Small intestine (tissue), 16 donors: ENCODE measurements at places on chromosomes 2 and 18. TPM values are rescaled to one million over a fixed set of nuclear protein-coding genes. Genes with fewer than 3 reads are reported as not detected.
A peak's percentile ranks its signal among the peaks of the same experiment; 100 is the strongest.

The SALL3 gene
- polyA plus RNA-seq, result under 0.01 TPM

The EPB41L5 gene
- polyA plus RNA-seq, result 34.6 TPM

DNA sequence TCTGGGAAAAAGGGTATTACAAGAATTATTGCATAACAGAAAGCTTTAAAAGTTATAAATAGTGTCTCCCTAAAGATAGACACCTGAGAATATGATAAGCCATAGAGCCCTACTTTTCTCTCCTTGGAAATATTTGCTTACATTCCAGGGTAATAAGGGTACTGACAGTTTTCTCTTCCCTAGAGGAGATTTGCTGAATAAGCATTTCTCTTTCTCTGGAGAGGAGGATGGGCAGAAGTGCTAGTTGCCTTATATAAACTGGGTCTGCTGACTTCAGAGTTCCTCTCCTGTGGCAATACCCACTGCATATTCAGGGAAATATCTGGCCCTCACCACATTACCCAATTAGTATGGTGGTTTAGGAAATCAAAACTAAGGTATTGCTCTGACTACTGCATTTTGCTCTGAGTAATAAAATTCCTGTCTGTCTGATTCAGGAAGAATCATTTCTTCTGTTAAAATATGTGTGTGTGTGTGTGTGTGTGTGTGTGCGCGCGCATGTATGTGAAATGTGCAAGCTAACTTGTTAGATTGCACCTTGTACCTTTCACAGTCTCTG, 1391.3 kb downstream of the DSC3 start:
- no peak for DNase-seq
- H3K27me3 ChIP-seq, result no peaks in the 10 kb centered on the region
- no peak overlapping the region for H3K27ac ChIP-seq
- H3K4me3 ChIP-seq, result no peak overlapping the region

GRCh38 chr2:65831509-65831908, 399.1 kb upstream of the SPRED2 start:
- no peaks in the 10 kb centered on the region for H3K36me3 ChIP-seq
- no peaks in the 10 kb centered on the region for H3K4me1 ChIP-seq
- H3K27me3 ChIP-seq, result no peaks in the 10 kb centered on the region
- H3K27ac ChIP-seq, result no peak overlapping the region

DNA sequence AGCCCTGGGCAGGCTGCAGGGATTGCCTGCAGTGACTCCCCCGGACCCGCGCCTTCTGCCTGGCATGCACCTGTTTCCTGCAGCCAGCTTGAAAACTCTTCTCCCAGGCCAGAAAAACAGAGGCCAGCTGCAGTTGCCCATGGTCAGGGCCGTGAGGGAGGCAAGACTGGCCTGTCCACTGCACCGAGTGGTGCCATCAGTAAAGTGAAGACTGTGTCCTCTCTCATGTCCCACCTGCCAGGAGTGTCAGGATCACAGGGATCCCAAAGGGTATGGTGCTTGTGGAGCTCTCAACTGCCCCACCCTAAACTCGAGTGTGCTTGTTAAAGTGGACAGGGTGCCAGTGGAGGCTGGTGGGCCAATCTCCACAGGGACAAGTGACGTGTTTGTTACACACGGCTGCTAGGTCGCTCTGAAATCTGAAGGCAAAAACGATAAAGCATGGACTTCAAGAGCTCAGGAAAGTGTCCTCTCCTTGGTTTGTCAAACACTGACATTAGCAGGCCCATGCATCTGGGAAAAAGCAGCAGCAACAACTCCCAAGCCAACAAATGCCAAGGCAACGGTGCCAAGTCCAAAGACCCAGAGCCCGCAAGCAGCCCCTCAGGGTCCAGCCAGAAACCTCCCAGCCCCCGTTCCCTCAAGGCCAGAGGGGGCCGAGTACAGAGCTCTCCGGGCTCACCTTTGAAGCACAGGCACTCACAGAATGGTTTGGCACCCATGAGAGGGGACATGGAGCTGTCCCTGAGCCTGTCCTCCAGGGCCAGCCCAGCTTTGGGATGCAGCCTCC, 213.2 kb downstream of the HDAC4 start:
- peaks cover 4% of the 10 kb centered on the region for H3K36me3 ChIP-seq
- H3K4me1 ChIP-seq, result no peaks in the 10 kb centered on the region
- no peak for DNase-seq
- H3K4me3 ChIP-seq, result no peak overlapping the region
- H3K27ac ChIP-seq, result no peak overlapping the region

DNA sequence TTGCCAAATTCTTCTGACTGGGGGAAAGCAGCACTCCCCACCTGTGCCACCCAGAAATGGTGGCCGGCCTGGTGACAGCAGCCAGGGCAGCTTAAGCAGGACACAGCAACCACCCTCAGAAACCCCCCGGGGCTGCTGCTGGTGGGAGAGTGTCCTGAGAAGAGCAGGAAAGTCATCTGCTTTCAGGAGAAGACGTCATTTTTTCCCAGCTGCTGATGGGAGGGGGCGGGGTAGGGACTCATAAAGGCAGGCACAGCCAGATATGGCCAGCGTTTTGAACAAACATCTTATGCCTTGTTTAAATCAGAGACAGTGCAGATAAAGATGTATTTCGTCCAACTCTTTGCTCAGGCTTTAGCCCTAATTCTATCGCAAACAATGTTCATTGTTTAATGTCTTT, 139.5 kb downstream of the LRRC30 start:
- DNase-seq, result no peak
- H3K27ac ChIP-seq, result peak overlapping the region; percentile 73
- no peaks in the 10 kb centered on the region for H3K27me3 ChIP-seq
- no peak overlapping the region for H3K4me3 ChIP-seq
- no peaks in the 10 kb centered on the region for H3K36me3 ChIP-seq

DNA sequence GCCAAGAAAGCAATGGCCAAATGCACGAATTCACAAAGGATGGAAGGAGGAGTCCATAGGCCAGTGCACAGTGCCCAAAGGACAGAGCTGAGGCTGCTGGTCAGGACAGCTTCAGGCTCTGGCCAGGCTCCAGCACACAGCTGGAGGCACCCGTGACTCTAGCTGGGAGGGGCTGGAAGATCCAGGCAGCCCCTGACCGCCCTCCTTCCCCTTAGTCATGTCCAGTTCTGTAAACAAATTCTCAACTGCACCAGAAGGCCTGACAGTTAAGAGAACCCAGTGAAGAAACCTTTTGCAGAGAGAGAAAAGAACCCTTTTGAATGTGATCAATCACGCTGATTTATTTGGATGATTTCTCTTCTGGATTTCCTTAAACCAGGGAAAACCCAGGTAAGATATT, 7.7 kb upstream of the YWHAQ start:
- peak overlapping the region; percentile 24 for H3K27ac ChIP-seq
- peaks cover 3% of the 10 kb centered on the region for H3K4me1 ChIP-seq
- no peak overlapping the region for H3K4me3 ChIP-seq
- no peaks in the 10 kb centered on the region for H3K27me3 ChIP-seq
- peak; percentile 44 for DNase-seq

DNA sequence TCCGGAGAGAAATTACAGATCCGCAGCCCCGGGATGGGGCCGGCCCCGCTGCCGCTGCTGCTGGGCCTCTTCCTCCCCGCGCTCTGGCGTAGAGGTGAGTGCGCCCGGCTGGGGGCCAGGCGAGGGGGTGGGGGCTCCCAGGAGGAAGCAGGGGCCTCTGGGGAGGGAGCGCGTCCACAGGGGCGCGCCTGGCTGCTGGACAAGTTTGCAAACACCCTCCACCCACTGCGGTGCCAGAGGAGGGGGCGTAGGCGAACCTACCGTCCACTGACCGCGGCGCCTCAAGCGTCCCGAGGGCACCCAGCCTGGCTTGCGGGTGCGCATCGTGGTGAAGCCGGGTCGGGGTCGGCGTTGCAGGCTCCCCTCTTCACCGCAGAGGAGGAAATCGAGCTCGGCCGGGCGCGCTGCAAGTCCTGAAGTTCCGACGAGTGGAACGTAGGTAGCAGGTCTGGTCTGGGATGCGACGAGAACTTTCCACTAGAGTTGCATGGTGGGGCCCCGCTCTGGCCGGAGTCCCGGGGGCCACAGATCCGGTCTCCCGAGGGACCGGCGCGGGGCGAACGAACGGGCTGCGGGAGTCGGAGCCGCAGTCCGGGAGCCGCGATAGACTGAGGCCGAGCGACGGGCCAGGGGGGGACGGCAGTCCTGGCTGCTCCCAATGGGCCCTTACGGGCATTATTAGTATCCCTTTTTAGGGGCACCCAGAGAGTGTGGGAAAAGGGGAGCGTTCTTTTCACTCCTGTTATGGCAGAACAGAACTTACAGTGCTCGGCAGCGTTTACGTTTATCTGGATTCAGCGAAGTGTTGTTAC, 502 bp downstream of the MERTK start:
- no peaks in the 10 kb centered on the region for H3K27me3 ChIP-seq
- DNase-seq, result peak; percentile 30
- peaks cover 13% of the 10 kb centered on the region for H3K4me1 ChIP-seq
- H3K4me3 ChIP-seq, result peak overlapping the region; percentile 61

DNA sequence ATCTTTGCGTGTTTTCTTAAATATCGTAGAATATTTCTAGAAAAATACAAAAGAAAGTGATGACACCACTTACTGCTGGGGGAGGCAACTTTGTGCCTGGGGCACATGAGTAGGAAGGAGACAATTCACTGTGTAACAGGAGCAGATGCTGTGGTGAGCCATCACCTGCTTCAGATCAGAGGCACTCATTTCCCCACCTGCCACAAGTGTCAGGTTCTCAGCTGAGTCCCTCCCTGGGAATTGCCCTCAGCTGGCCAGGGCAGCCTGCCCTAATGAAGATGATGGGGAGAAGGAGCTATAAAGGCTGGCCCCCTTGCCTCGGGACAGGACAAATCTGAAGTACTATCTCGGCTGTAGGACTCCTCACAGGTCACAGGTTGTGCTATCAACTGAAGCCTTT, 322.8 kb downstream of the STK39 start:
- no peaks in the 10 kb centered on the region for H3K27me3 ChIP-seq
- no peak overlapping the region for H3K27ac ChIP-seq
- no peak for DNase-seq
- H3K36me3 ChIP-seq, result no peaks in the 10 kb centered on the region
- H3K4me1 ChIP-seq, result no peaks in the 10 kb centered on the region

- H3K27ac ChIP-seq, result no peak overlapping the region
- no peaks in the 10 kb centered on the region for H3K27me3 ChIP-seq
- H3K4me1 ChIP-seq, result peaks cover 3% of the 10 kb centered on the region
- H3K36me3 ChIP-seq, result no peaks in the 10 kb centered on the region
Observed at GRCh38 chr2:40256649-40257048, 195.2 kb downstream of the SLC8A1 start.

DNA sequence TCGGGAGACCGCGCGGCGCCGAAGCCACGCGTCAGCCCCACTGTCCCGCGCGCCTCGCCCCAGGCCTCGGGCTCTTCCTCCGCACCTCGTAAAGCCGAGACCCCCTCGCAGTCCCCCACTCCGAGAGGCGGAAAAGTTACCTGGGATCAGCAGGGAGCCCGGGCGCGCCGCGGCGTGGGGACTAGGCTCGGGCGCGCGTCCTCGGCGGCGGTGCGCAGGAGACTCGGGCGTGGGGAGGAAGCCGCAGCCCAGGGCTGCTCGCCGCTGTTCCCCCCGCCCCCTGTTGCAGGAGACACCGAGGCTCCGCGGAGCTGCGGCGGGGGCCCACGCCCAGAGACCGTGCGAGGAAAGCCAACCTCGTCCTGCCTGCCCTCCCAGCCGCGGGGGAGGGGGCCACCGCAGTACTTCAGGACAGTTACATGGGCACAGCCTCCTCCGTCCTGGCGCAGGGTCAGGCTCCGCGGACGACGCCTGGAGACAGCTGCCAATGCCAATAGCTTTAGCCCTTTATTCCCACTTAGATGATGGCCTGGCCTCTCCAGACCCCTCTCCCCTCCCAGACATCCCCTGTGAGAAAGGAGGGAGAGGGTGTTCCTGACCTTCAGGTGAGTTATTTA, at the start of gene EPB41L3:
TSS of gene EPB41L3 (minus strand) at position 225 of the 617 bp plus-strand sequence. CDS start 54,814 bp downstream, outside the sequence.
- no peaks in the 10 kb centered on the region for H3K4me1 ChIP-seq
- H3K36me3 ChIP-seq, result no peaks in the 10 kb centered on the region
- peak; percentile 16 for DNase-seq
- peaks cover 9% of the 10 kb centered on the region for H3K27me3 ChIP-seq
- H3K27ac ChIP-seq, result peak within 1 kb of the TSS; percentile 85
- peak within 1 kb of the TSS; percentile 46 for H3K4me3 ChIP-seq

GRCh38 chr2:62110415-62111025, 85.4 kb upstream of the B3GNT2 start:
- peak; percentile 35 for DNase-seq
- no peak overlapping the region for H3K27ac ChIP-seq
- no peaks in the 10 kb centered on the region for H3K36me3 ChIP-seq
- H3K27me3 ChIP-seq, result no peaks in the 10 kb centered on the region
- H3K4me1 ChIP-seq, result peaks cover 3% of the 10 kb centered on the region

- H3K27me3 ChIP-seq, result no peaks in the 10 kb centered on the region
- DNase-seq, result no peak
- H3K27ac ChIP-seq, result no peak overlapping the region
- no peaks in the 10 kb centered on the region for H3K4me1 ChIP-seq
Observed at GRCh38 chr18:47346016-47346415, 94.6 kb upstream of the SKOR2 start.

DNA sequence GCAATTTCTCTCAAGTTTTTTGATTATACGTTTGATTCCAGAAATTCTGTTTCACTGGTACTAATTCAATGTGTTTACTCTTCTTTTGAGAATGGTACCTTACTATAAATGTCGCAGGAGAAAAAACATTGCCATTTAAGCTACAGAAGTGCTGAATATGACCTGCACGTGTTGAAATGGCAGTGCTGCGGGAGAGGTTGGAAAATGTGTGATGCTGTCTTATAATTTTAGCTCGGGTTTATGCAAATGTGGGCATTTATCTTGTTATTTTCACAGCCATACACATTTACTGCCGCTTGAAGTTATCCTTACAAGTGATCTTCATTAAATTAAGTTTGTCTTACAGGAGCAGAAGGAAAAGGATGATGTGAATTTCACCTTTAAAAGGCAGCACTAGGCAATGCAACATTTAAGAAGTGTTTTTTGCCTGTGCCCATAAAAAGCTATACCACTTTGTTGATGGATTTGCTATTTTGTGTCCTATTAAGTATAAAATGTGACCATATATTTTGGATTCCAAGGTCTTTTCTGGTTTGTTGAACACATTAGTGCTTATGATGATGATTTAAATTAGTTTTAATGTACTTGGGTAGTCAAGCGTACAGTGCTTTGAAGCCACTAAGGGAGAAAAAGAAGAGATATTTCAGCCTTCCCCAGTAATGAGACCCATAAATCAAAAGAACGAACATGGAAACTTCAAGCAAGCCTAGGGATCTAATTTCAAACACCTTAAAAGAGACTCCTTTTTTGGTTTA, 112.1 kb downstream of the LTBP1 start:
- H3K27ac ChIP-seq, result no peak overlapping the region
- no peak overlapping the region for H3K4me3 ChIP-seq
- no peak for DNase-seq
- H3K36me3 ChIP-seq, result no peaks in the 10 kb centered on the region
- H3K4me1 ChIP-seq, result no peaks in the 10 kb centered on the region

GRCh38 chr2:112920923-112921532, 10.1 kb downstream of the IL37 start:
- H3K27ac ChIP-seq, result no peak overlapping the region
- H3K4me3 ChIP-seq, result no peak overlapping the region
- DNase-seq, result no peak
- H3K36me3 ChIP-seq, result no peaks in the 10 kb centered on the region

- no peaks in the 10 kb centered on the region for H3K27me3 ChIP-seq
- no peaks in the 10 kb centered on the region for H3K4me1 ChIP-seq
- H3K27ac ChIP-seq, result no peak overlapping the region
- H3K36me3 ChIP-seq, result no peaks in the 10 kb centered on the region
Observed at GRCh38 chr18:12770469-12771219, 67.8 kb downstream of the PSMG2 start.
